ENCODE measurements at places on chromosomes 5 and 9. TPM values are rescaled to one million over a fixed set of nuclear protein-coding genes. Genes with fewer than 3 reads are reported as not detected.

The GPR21 gene
- 0.40 TPM for total RNA-seq

The RNF130 gene
- 11.5 TPM for total RNA-seq

The SLC31A2 gene
- 4.7 TPM for total RNA-seq

The CAPSL gene
- not detected for total RNA-seq

The EQTN gene
- total RNA-seq: not detected

The LECT2 gene
- total RNA-seq: not detected

The SHB gene
- 1.1 TPM for total RNA-seq

DNA sequence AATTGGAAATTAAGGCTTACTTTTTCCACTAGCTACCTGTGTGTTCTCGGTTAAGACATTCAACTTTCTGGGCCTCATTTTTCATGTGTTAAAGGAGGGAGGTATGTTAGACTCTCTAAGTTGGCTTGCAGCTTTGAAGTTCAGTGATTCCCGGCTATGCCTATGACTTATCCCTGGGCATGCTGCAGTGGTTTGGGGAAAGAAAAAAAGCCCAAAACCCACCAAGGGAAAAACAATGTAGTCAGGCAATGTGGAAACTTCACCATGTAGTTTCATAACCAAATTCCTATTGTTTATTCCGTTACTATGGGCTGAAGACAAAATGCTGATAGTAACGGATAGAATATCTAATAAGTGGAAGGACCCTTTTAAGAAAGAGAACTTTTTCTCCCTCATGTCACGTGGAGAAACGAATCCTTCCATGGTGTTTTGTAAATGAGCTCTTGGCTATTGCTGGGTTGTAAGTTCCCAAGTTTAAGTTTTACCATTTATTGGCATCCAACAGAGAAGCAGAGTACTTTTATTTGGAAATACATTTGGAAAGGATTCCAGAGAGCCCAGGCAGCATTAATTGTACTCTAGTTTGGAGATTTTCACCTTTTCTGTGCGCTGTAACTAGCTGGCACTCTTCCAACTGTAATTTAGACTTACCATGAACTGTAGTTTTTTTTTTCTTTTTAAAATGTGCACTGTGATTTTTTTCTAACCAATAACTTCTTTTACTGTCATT is 84.9 kb upstream of the MPDZ start:
- no peaks in the 10 kb centered on the region for H3K27me3 ChIP-seq
- no peaks in the 10 kb centered on the region for H3K36me3 ChIP-seq
- DNase-seq: no peak
- H3K4me1 ChIP-seq: no peaks in the 10 kb centered on the region

GRCh38 chr9:114386886-114387679 is 699 bp downstream of the AKNA start:
- peaks cover 42% of the 10 kb centered on the region for H3K4me1 ChIP-seq
- H3K36me3 ChIP-seq: peaks cover 72% of the 10 kb centered on the region
- H3K27me3 ChIP-seq: no peaks in the 10 kb centered on the region

DNA sequence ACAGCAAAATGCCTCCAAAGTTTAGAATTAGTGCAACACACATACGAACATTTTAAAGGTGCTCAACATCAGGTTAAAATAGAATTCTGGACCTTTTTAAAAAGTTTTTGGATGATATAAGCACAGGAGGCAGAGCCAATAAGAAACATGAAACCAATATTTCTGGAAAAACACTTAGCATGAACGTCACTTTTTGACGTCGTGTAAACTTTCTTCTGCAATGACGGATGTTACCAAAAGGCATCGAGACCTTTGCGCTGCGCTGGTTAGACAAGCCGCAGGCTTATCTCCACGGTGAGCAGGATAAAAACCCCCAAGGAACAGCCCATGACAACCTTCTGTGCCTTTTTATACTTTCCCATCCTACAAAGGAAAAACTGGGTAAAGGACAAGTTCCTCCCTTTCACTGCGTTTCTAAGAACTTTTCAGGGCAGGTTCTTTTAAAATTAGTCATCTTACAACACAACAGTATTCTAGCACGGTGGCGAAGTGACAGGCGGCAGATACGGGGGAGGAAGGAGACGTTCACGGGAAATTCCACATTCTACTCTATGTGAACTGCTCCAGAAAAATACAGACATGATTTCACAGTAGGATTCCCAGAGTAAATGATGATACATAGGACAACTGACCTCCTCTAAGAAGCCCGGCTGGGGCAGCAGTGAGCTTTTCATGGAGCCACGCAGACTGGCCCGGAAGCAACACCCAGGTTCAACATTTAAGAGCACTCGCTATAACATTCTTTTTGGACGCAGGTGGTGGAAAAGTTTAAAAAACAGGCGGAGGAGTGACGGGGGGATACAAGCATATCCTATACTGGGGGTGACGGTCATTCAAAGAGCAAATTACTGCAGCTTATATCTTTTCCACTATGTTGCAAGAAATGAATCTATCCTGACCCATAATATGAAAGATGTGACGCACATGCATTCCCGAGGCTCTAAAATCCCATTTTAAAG is 52.4 kb downstream of the USP20 start:
- peak; percentile 58 for DNase-seq
- peaks cover 25% of the 10 kb centered on the region for H3K36me3 ChIP-seq
- peak overlapping the region; percentile 97 for H3K27ac ChIP-seq
- peaks cover 70% of the 10 kb centered on the region for H3K4me1 ChIP-seq
- no peaks in the 10 kb centered on the region for H3K27me3 ChIP-seq
- peak overlapping the region; percentile 91 for H3K4me3 ChIP-seq

DNA sequence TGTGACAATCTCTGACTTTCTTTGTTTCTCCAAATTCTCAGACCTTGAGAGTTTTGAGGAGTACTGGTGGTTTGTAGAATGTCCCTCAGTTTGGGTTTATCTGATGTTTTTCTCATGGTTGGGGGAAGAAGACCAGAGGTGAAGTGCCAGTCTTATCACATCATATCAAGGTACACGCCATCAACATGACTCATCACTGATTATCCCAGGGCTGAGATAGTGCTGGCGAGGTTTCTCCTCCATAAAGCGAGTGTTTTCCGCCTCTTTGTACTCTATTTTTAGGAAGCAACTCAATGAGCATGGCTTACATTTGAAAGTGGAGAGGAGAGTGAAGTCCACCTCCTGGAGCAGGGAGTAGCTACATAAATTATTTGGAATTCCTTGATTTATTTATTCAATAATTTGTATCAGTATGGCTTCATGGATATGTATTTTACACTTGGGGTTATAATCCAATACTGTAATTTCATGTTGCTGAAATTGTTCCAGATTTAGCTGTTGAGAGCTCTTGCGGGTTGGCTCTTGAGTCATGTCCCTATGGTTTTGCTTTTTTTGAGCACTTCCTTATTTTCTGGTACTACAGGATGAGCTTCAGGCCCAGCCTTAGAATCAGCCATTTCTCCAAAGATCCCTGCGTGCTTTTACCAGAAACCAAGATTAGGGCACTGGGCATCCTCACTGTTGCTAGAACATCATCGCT is 23.9 kb downstream of the DCANP1 start:
- peaks cover 16% of the 10 kb centered on the region for H3K4me1 ChIP-seq
- H3K4me3 ChIP-seq: no peak overlapping the region
- H3K36me3 ChIP-seq: no peaks in the 10 kb centered on the region
- DNase-seq: no peak
- H3K27ac ChIP-seq: no peak overlapping the region
- peaks cover 49% of the 10 kb centered on the region for H3K27me3 ChIP-seq

DNA sequence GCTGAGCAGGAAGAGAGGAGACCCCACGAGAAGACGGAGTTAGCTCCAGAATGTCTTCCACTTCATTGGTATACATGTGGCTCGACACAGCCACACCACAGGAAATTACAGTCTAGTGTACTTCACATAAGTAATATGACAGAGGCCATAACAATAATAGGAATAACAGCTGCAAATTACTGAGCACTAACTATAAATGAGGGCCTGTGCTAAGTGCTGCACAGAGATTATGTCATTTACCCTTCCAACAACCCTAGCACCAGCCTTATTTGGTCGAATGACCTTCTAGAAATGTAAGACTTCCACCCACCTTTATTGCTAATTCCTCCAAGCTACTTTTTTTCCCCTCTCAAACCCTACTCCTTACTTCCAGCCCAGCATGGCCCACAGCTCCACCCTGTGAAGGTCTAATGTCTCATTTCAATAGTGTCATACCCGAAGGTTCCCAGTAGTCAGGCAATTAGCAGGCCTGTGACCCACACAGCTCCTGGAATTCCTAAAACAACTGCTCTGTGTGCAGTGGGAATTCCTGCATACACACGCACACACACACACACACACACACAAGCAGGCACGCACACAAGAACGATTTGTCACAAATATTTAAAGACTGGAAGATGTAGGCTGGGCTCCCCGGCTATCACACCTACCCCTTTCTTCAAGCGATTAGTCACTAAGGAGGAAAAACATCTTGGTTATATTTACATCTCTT is 134.5 kb downstream of the FRMD3 start:
- no peak overlapping the region for H3K4me3 ChIP-seq
- DNase-seq: no peak
- H3K36me3 ChIP-seq: no peaks in the 10 kb centered on the region
- no peaks in the 10 kb centered on the region for H3K4me1 ChIP-seq

- H3K4me1 ChIP-seq: no peaks in the 10 kb centered on the region
- H3K36me3 ChIP-seq: no peaks in the 10 kb centered on the region
- no peak overlapping the region for H3K27ac ChIP-seq
These were observed 110.5 kb downstream of the NUDT12 start for GRCh38 chr5:103452089-103452488.

GRCh38 chr5:148725675-148726074 is 71.3 kb upstream of the HTR4 start:
- peaks cover 7% of the 10 kb centered on the region for H3K27me3 ChIP-seq
- no peak overlapping the region for H3K27ac ChIP-seq
- H3K4me1 ChIP-seq: peaks cover 2% of the 10 kb centered on the region
- no peak for DNase-seq
- H3K36me3 ChIP-seq: no peaks in the 10 kb centered on the region

DNA sequence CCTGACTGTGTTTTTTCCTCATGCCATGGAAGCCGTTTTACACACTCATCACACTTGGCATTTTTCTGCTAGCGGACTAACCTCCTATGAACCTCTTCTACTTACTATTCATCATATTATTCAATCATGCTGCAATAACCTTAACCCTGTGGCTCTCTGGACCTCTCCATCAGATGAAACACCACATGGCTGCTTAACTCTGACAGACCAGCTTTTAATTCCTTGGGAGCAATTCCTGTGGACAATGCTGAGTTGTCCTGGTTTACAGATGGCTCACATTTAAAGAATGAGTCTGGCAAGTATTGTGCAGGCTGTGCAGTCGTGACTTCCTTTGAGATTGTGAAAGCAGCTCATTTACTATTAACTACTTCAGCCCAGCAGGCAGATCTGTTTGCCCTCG is 9.0 kb downstream of the OR1J1 start:
- H3K27me3 ChIP-seq: peaks cover 2% of the 10 kb centered on the region
- no peak for DNase-seq
- no peak overlapping the region for H3K27ac ChIP-seq
- peaks cover 4% of the 10 kb centered on the region for H3K36me3 ChIP-seq

GRCh38 chr9:27602954-27603353 is 29.7 kb upstream of the C9orf72 start:
- no peaks in the 10 kb centered on the region for H3K4me1 ChIP-seq
- H3K4me3 ChIP-seq: no peak overlapping the region
- H3K36me3 ChIP-seq: no peaks in the 10 kb centered on the region

DNA sequence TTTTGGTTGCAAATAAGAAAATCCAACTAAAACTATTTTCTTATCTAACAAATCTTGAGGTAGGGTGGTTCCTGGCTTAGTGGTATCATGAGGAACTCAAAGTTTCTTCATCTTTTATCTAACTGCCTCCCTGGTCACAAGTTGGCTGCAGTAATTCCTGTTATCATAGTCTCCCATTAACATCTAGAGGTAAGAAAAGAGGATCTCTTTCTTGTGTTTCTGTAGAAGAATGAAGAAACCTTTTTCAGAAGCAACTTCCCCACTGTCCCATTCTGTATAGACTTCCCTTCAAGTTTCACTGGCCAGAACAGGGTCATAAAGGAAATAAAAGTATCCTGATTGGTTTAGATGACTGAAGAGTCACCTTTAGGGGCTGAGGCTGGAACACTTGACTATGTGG is 81.8 kb upstream of the ELL2 start:
- H3K36me3 ChIP-seq: no peaks in the 10 kb centered on the region
- H3K27me3 ChIP-seq: no peaks in the 10 kb centered on the region
- no peak overlapping the region for H3K4me3 ChIP-seq
- H3K27ac ChIP-seq: no peak overlapping the region
- no peak for DNase-seq

GRCh38 chr5:80747922-80748321 is 93.1 kb upstream of the DHFR start:
- peaks cover 84% of the 10 kb centered on the region for H3K36me3 ChIP-seq
- no peaks in the 10 kb centered on the region for H3K27me3 ChIP-seq
- H3K27ac ChIP-seq: no peak overlapping the region
- no peak for DNase-seq
- H3K4me1 ChIP-seq: peaks cover 9% of the 10 kb centered on the region
- no peak overlapping the region for H3K4me3 ChIP-seq

GRCh38 chr5:163963881-163964280 is 458.5 kb downstream of the MAT2B start:
- H3K27me3 ChIP-seq: no peaks in the 10 kb centered on the region
- no peak overlapping the region for H3K27ac ChIP-seq
- no peak overlapping the region for H3K4me3 ChIP-seq
- H3K4me1 ChIP-seq: no peaks in the 10 kb centered on the region
- no peak for DNase-seq
- no peaks in the 10 kb centered on the region for H3K36me3 ChIP-seq

- peaks cover 21% of the 10 kb centered on the region for H3K36me3 ChIP-seq
- no peaks in the 10 kb centered on the region for H3K27me3 ChIP-seq
- peak overlapping the region; percentile 93 for H3K4me3 ChIP-seq
- peak; percentile 74 for DNase-seq
- peaks cover 48% of the 10 kb centered on the region for H3K4me1 ChIP-seq
These were observed 2.4 kb downstream of the CARD19 start for GRCh38 chr9:93098236-93098946.

DNA sequence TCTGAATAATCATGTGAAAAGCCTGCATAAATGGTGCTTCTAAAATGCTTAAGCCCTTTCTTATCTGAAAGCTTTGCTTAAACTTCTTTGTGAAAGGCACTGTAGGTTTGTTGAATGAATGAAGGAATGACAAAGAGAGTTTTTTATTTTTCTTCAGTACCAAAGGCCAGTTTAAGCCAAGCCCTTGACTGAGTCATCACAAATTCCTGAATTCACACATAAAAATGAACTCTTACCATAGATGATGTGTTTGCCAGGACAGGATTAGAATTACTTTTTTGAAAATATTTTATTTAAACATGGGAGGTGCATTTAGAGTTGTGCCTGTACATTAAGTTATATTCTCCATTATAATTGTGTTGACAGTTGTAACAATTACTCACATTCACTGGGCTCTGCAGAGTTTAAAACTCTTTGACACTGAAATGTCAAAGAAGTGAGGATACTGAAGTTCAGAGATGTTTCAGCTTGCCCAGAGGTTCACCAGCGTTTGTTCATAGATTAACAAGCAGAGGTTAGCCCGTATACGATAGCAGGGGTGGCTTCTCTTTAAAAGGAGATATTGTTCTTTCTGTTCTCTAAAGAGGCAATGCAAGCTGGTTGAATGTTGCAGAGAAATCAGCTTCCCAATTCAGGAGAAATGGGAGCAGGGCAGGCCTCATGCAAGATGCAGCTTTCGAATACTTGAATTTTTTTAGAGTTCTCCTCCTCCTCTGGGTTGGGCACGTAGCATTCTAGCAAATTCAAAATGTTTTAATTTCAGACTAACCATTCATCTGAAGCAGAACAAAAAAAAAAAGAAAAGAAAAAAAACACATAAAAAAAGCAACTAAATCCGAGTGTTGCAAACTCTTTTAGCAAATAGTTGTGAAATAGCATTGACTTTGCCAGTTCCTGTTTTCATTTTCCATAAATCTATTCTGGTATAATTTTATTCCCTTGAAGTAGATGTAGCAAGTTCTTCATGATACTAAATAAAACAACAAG is 358.7 kb upstream of the KLF4 start:
- H3K36me3 ChIP-seq: no peaks in the 10 kb centered on the region
- H3K4me1 ChIP-seq: no peaks in the 10 kb centered on the region
- DNase-seq: no peak
- H3K27ac ChIP-seq: no peak overlapping the region
- H3K27me3 ChIP-seq: no peaks in the 10 kb centered on the region
- no peak overlapping the region for H3K4me3 ChIP-seq
